ENCODE measurements at places on chromosomes 3 and 15.

GRCh38 chr3:153757839-153758238 lies 363.4 kb upstream of the ARHGEF26 start:
- no peak for DNase-seq

- no peak for DNase-seq
Observed at GRCh38 chr3:164723396-164723795, 354.9 kb downstream of the SI start.

DNA sequence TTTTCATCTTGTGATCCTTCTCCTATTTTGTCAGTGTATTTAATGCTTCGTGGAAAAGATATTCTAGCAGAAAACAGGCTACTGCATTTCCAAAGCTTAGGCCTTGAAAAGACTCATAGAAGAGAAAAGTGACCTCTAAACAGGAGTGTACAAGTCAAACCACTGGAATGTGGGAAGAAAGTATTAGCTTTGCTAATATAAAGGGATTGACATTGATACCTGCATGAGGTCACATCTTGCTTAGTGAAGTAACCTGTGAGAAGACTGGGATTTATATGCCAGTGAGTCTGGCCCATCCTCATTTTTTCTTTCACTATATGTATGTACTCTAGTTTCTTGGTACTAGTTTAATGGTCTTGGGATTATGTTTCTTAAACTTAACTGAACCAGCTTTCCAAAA lies 132.9 kb upstream of the TMC3 start:
- no peak for DNase-seq

DNA sequence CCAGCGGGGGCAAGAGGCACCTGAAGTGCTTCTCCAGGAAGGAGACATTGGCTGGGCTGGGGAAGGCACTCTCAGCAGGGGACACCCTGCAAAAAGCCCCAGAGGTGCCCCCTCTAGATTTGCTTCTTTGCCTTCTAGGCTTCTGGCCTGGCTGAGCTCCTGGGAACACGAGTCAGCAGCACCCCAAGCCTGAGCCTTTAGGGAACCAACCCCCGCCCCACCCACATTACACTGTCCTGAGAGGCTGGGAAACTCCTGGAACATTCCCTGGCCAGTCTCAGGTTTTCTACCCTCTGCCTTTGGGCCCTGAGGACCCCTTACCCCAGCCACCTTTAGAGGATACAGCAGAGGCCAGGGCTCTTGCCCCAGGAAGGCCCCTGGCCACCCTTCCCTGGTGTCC lies 108.4 kb upstream of the LINGO1 start:
- no peak for DNase-seq

GRCh38 chr3:183641882-183642281 lies 6.5 kb downstream of the KLHL24 start:
- DNase-seq, result no peak

DNA sequence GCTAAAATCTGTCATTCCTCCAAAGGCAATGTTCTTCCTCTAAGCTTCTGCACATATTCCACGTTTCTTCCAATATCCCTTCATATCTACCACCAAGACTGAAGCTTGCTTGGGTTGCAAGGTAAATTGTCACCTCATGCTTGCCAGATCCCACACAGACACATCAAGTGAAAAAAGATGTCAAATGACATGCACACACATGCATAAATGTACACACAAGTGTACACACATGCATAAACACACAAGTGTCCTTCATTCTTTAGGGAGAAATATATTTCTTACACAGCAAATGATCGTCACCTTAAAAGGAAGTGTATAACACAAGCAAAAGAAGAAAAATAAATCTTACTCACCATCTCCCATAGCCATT lies 59.4 kb downstream of the CLASP2 start:
- DNase-seq, result no peak

DNA sequence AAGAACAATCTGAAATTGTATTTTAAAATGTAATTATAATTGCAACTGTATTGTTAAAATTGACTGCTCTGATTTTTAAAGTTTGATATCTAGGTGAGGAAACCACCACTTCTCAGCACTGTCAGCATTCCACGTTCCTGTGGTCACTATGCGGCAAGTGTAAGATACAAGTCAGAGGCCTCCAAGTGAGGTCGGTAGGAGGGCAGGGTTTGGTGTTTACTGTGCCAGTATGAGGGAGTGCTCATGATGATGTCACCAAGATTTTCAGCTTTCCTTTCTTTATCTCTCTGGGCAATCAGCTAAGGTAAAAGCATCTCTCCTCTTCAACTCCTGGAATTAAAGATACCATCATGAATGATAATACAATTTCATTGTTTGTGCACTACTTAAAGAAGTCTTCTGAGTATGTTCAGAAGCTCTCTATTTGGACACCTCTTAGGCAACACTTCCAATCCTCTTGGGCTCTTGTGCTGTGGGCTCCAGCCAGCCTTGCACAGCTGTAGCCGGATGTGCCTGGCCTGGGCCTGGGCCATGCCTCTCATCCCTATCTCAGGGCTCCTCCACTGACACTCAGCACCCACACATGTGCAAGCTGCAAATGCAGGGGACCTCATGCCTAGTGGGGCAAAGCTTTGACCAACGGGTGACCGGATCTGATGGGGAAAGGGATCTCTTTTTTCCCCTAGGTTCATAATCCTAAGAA lies 42.9 kb downstream of the CCR3 start:
- DNase-seq, result no peak

- DNase-seq, result peak; percentile 82
Observed at GRCh38 chr3:103388214-103388613, 953.4 kb downstream of the ZPLD1 start.

GRCh38 chr15:44010089-44010488 lies 183.3 kb downstream of the WDR76 start:
- DNase-seq, result peak; percentile 53

All from fibroblast of skin of right quadriceps (primary cell).